HL-60 (cell line): ENCODE measurements at places on chromosomes 4 and X.
A peak's percentile ranks its signal among the peaks of the same experiment; 100 is the strongest.

DNA sequence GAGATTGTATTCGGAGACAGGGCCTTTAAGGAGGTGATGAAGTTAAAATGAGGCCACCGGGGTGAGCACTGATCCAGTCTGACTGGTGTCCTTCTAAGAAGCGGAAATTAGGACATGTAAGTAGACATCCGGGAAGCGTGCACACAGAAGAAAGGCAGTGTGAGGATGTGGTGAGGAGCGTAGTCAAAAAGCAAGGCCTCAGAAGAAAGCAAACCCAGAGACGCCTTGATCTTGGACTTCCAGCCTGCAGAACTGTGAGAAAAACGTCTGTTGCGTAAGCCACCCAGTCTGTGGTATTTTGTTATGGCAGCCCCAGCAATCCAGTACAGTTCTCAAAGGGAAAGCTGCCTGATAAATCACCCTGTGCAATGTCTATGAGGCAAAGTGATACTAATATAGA, 153.5 kb downstream of the KCNIP4 start:
- DNase-seq, result no peak

DNA sequence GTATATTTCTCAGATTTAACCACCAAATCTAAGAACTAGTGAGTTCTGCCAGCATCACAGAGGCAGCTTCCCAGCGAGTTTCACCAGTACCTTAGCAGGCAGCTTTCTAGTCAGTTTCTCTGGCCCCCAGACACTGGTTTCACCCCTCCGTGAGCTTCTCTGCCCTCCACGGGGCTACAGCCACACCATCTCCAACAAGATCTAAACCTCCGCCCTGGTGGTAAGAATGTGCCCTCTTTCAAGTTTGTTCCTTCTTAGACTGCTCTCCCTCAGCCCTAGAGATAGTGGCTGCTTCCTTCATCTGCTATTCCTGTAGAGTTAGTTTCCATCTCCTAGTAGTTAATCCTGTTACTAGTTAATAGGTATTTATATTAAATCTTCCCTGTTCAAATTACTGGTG, 60.5 kb upstream of the TAB3 start:
- DNase-seq, result no peak

- no peak for DNase-seq
Measured at GRCh38 chr4:113446019-113446418, 315.5 kb downstream of the CAMK2D start.

DNA sequence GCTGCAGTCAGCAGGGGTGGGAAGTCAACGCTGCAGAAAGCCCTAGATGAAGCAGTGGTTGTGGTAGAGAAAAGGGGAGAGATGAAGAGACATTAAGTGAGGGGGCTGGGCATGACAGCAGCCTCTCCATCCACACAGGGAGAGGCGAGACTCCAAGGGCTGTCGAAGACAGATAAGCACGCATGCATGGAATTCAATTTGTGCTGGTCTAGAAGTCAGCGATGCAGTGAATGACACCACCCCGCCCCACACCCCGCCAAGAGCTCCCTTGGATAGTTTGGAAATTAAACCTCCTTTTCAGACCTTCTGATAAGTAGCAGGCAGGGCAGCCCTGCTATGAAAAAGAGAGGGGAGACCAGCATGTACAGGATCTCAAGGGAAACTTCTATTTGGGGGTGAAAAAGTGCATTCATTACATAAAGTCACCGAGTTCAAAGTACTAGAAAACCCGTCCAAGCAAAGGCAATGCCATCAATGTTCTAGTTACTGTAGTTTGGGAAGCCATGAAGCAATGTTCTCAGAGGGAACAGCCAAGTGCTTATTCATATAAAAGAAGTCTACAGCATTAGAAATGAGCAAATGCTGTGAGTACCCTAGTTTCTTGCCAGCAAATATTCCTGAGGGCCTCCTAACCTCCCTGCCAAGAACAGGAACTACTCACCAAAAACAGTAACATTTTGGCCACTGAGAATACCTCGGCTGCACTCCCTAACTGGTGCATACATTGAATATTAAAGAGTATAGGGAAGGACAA, 152.3 kb upstream of the ANXA10 start:
- DNase-seq, result no peak

DNA sequence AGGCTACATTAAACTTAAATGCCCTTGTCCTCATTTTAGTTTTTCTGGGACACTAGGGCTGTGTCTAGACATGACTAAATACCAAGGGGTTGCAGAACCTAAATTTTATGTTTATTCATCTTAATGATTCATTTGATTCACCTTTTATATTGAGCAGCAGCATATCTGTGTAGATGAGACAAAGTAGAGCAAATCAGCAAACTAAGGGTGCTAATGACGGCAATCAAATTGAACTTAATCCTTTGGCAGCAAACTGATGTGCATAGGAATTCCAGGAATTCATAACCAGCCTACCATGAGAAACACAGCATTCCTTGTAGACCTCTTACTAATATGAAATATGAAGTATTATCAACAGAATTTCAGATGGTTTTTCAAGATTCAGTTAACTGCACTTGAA, 25.1 kb downstream of the EPHA5 start:
- no peak for DNase-seq

GRCh38 chrX:152817078-152817764, 13.3 kb downstream of the CETN2 start:
- DNase-seq, result no peak

GRCh38 chr4:112807083-112807482, 170.1 kb downstream of the LARP7 start:
- DNase-seq, result no peak

GRCh38 chrX:13506574-13506973, 62.8 kb upstream of the EGFL6 start:
- no peak for DNase-seq

DNA sequence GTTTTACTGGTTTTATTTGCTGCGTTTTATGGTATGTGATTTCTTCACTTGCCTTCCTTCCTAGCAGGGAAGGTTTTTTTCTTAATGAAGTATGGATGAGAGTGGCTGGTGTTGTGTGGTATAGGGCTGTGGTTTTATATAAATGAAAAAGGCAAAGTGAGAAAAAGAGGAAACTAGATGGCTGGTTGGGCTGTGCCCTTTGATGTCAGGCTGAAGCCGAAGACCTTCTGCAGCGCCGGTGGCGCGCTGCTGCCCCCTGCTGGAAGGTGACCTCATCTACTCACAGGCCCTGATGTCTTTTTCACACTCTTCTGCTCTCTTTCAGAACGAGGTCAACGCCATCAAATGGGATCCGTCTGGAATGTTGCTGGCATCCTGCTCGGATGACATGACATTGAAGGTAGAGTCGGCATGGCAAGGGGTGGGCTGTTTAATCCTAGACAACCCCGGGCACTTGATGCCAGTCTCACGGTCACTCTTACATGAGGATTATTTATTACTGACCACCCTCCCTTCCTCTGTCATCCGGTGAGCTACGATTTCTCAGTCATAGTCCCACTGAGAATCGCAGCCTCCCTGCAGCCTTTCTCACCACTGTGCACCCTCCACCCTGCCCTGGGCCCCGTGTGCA, 56.6 kb downstream of the GPR143 start:
- peak; percentile 77 for DNase-seq

DNA sequence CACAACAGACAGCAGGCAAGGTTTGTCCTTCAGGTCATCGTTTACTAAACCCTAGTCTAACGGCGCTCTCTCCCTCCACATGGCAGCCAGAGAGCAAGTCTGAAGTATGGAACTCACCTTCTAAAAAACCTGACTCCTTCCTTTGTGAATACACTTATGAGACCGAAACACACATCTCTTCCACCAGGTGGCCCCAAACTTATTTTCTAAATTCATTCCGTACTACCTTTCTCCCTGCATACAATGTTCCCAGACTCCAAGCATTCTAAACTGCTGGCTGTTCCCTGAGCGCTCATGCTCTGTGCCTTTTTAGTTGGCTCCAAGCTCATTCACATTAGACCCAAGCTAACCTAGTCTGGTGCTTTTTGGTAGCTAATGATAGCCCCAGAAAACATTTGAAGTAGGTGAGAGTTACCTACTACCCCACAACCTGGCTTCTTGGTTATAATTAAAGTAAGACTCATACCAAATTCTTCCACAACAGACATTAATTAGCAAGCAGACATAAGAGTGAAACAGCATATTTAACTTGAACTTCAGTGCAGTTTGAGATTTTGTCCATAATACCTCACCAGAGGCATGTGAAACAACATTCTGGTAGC, 67.6 kb upstream of the DCLK2 start:
- DNase-seq, result no peak

- no peak for DNase-seq
Measured at GRCh38 chrX:26722666-26723428, 506.9 kb downstream of the MAGEB5 start.

DNA sequence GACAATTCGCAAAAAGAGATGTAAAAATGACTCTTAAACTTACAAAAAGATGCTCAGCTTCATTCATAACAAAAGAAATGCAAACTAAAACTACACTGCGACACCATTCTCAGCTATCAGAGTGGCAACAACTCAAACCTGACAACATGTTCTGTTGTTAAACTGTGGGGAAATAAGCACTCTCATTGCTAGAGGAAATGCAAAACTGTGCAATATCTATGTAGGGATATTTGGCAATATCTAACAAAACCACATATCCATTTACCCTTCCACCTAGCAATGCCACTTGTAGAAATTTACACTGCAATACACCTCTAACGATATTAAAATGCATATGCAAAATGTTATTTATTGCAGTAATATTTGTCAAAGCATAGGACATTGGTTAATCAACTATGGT, 78.3 kb upstream of the EGFL6 start:
- peak; percentile 58 for DNase-seq

- no peak for DNase-seq
Measured at GRCh38 chr4:1208970-1209704, 36.8 kb upstream of the SPON2 start.

DNA sequence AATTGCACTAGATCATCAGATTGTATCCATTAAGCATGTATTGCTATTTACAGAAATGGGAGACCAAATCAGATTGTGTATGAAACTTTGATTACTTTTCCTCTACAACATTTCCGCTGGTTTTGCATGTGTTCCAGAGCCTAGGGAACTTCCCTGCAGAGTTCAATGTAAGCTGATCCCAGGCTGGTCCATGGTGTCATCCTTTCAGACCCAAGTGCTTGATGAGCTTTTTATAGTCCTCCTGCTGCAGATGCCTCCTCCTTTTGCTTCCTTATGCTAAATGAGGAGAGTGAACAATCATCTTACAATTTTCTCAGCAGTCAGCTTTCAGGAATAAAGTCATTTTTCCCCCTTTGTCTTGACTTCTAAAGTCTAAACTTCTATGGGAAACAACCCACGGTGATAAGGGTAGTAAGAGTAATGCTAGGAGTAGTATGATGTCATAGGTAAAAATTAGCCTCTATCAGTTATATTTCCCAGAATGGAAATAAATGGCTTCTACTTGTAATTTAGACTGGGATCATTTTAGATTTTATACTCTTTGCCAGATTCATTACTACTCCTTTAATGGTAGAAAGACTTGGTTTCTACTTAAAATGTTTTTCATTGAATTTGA, 55.1 kb upstream of the SLC4A4 start:
- no peak for DNase-seq

DNA sequence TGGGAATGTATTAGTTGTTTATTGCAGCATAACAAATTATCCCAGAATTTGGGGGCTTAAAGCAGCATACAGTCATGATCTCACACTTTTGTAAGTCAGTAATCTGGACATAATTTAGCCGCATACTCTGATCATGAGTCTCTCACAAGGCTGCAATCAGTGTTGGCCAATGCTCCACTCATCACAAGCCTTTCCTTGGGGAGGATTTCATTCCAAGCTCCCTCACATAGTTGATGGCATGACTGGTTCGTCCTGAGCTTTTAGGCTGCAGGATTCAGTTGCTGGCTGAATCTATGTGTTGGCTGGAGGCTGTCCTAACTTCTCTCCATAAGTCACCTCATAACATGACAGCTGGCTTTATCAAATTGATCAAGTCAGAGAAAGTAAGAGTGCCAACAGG, 1568.6 kb upstream of the PCDH7 start:
- DNase-seq, result no peak

- DNase-seq, result no peak
Measured at GRCh38 chrX:1649621-1650020, 34.8 kb downstream of the ASMT start.

- DNase-seq, result no peak
Measured at GRCh38 chr4:8679032-8679431, 86.5 kb downstream of the CPZ start.

- no peak for DNase-seq
Measured at GRCh38 chrX:22541926-22542325, 269.2 kb downstream of the CBLL2 start.

DNA sequence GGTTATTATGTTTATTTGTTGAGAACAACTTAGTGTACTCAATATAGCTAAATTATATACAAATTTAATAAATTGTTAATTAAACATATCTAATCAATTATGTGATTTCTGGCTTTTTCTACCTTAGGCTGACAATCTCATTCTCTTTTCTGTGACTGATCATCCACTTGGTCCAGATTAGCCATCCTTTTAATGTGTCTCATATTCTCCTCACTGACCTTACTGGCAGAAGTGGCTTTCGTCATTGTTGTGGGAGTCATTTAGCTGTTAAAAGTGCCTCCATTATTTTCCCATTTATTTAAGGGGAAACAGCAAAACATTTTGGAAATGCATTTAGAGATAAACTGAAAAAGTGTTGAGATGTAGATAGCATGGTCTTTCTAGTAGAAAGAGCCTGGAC, 172.2 kb downstream of the CCSER1 start:
- DNase-seq, result no peak

GRCh38 chrX:136047016-136047642, 61.9 kb downstream of the SLC9A6 start:
- DNase-seq, result no peak

DNA sequence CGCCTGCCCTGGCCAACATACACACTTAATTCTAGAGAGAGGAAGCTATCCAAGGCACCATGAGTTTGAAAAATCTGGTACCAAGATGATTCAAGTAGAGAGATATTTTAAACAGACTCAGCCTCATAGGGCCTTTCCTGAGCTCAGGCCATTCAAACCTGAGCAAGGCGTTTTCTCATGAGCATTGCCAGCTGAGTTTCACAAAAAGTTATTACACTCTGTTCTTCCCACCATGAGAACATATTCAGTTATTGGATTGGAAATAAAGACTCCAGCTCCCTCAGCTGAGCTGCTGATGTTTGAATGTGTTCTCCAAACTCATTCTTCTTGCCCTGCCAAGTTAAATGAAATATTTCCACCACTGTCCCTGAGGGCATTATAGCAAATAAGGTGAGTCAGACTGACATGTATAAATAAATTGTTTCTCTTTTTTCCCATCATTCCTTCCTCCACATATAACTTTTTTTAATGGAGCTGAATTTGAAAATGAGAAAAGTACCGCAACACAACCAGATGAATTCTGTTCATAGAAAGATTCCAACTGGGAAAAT, 429.6 kb downstream of the RAB28 start:
- no peak for DNase-seq

GRCh38 chrX:103626855-103627254, 1.9 kb upstream of the TCEAL1 start:
- DNase-seq, result no peak

GRCh38 chr4:164614329-164614728, 139.6 kb upstream of the SMIM31 start:
- no peak for DNase-seq

DNA sequence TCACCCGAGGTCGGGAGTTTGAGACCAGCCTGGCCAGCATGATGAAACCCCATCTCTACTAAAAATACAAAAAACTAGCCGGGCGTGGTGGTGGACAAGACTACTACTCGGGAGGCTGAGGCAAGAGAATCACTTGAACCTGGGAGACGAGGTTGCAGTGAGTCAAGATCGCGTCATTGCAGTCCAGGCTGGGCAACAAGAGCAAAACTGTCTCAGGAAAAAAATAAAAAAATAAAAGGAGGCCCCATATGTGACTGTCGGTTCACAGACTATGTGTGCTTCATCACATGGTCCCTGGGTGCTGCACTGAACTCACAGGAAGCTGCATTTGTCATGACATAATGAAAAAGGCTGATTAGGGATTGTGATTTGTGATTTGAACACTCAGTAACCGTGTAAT, 6.4 kb downstream of the TRIML1 start:
- no peak for DNase-seq
